ENCODE measurements at places on chromosomes 3 and 15.

GRCh38 chr3:182786564-182787196, 6.6 kb upstream of the ATP11B start:
- DNase-seq = no peak

- no peak for DNase-seq
These were observed 645.9 kb downstream of the CADM2 start for GRCh38 chr3:85604641-85605040.

DNA sequence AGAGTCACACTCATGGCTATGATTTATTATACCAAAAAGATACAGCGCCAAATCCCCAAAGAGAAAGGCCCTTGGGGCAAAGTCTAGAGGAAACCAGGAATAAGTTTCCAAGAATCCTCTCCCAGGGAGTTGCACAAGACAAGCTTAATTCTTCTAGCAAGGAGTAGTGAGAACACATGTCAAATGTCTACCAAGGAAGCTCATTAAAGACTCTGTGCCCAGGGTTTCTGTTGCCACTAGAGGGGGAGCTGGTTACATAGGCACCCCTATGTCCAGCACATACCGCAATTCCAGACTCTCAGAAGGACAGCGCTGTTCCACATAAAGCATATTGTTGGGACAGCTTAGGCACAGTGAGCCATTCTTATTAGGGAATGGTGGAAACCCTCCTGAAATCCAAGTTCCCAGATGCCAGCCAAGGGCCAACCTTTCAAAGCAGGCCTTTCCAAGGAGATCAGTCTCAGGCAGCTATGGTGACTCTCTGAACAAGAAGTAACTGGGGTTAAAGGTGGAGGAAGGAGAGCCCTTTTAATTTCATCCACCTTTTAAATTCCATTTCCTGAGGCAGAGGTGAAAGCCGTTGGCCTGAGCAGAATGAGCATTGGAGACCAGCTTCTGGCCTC, 194.2 kb downstream of the UACA start:
- peak; percentile 82 for DNase-seq

- DNase-seq = peak; percentile 91
These were observed 2.3 kb downstream of the SETD5 start for GRCh38 chr3:9399746-9400145.

DNA sequence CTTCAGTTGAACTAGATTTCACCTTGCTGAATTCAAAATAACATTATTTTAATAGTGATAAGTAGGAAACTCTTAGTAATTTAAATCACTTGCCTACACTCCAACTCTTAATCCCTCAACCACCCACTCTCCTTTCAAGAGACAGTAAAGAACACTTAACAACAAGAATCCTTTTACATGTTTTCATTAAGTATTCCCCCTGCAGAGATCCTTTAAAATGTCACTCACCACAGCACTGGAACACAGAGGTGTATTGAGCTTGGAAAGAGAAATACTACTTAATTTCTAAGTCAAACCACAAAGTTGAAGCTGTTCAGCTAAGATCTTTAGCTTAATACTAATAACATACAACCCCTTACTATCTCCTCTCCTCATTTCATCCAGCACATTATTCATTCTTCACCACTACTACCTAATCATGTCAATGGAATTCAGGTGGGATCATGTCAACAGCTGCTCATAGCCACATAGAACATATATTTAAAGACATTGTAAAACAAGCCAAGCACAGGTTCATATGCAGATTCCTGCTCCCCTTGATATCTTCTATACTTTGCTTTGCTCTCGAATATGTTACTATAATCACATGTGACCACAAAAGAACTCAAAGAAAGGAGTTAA, 40.5 kb downstream of the IMPG2 start:
- peak; percentile 5 for DNase-seq

- no peak for DNase-seq
These were observed 44.9 kb downstream of the ATP1B3 start for GRCh38 chr3:141921316-141921715.

DNA sequence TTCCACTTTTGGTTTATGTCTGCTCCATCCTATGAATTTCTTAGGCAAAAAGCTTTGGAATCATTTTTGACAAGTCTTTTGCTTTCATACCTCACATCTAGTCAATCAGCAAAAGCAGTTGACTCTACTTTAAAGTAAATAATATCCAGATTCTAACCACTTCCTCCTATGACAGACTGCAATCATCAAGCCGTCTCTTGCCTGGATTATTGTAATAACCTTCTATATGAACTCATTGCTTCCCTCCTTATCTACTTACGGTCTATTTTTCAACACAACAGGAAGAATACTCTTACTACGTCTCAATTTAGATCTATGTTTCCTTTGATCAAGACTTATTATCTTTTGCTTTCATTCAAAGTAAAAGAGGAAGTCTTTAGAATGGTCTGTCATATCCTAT, 20.7 kb downstream of the CLDN1 start:
- no peak for DNase-seq

DNA sequence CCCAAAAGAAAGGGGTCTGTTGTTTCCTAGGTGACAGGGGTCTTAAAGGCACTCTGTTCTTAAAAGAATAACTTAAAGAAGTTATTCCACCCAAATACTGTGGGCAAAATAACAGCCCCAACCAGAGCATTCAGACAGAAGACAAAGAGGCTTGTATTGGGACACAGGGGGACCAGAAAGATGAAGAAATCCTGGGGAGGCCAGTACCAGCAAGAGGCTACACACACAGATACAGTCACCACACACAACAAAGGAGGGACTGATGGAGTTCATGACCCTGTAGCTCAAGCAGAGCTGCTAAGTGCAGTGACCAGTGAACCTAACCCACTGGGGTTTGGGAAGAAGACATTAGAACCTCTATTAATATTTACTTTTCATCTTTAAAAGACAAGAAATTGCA, 59.0 kb downstream of the MTHFS start:
- DNase-seq = no peak

- no peak for DNase-seq
These were observed 11.5 kb downstream of the MYLK start for GRCh38 chr3:123872621-123873020.

Data from EL (cell line).